Panc1 (cell line): ENCODE measurements at places on chromosomes 6 and 20.

- DNase-seq: no peak
Observed at GRCh38 chr6:1601158-1602048, 8.3 kb upstream of the FOXC1 start.

GRCh38 chr6:6771224-6771945 lies 182.9 kb downstream of the LY86 start:
- no peak for DNase-seq

GRCh38 chr6:33639559-33639958 lies 18.4 kb downstream of the ITPR3 start:
- DNase-seq: no peak

DNA sequence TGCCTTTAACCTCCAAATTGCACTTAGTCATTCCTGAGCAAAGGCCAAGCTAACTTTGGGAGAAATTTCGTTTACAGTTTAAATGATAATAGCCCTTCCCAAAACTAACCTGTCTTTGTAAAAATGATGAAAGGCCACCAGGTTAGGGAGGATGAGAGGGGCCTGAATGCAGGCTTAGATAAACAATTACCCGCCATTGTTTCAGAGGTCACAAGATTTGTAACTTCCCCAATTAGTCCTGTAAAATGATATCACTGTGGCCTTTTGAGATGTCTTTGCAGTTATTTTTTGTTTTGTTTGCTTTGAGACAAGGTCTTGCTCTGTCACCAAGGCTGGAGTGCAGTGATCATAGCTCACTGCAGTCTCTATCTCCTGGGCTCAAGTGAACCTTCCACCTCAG lies 26.3 kb downstream of the GNL1 start:
- DNase-seq: no peak

GRCh38 chr20:6467562-6467961 lies 299.9 kb upstream of the BMP2 start:
- no peak for DNase-seq
